Activated T-cell treated with anti-CD3 and anti-CD28 coated beads, Interleukin-2, amount 50 U/mL, for 72 hours (primary cell): ENCODE measurements at places on chromosomes 7 and 10.
A peak's percentile ranks its signal among the peaks of the same experiment; 100 is the strongest.

DNA sequence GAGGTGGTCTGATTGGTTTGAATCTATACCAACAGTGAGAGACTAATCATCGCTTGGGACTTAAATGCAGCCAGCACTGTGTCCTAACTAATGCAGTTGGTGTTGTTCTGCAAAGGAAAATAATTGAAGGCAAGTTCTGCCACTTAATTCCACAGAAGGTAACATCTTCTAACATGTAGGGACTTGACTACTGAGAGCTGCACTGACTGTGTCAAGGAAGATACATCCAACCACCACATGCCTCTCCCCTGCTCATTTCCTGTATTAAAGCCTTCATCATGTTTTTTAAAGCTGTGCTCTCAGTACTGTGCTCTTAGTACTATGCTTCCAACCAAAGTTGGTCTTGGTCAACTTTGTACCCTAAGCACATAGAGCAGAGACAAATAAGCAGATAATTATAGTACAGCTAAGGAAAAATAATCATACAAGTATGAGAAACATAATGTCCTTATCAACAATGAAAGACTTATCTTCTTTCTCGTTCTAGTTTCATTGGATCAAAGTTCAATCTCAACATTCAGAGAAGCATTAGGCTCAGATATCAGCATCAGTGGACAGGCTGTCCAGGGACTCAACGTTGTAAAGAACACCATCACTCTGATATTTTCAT is 2.8 kb upstream of the CYP3A4 start:
- no peak for DNase-seq

GRCh38 chr7:3264693-3265339 is 36.2 kb upstream of the SDK1 start:
- DNase-seq: no peak

DNA sequence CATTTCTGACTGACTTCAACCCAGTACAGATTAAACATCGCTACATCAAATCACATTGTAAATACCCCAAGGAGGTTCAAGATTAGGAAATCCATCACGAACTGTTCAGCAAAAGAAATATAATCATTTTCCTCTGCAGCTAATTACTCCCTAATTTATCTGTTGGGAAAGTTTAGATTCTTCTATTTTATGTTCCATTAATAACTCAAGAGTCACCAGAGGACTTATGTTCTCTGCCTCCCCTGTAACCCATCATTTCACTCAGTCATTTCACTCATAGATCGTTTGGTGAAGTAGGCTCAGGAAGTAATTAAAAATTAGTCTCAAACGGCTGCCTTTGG is 45.2 kb downstream of the FAM171A1 start:
- DNase-seq: no peak

DNA sequence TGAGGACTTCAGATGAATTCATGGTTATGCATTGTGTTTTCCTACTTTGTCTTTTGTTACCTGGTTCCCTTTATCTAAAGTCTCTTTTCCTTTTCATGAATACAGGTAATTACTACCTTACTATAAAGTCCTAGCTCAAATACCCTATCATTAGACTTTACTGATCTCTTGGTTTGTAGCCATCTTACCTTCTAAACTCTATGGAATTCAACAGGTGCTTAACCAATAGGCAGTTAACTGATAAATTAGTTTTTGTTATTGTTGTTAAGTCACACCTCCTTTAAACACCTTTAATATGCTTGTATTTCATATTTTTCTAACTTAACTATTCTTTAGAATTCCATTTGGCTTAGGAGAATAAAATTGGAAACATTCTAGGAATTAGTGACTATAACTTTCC is 30.7 kb downstream of the PLCE1 start:
- no peak for DNase-seq

- peak; percentile 46 for DNase-seq
These were observed 114.9 kb downstream of the IPMK start for GRCh38 chr10:58152673-58153263.

DNA sequence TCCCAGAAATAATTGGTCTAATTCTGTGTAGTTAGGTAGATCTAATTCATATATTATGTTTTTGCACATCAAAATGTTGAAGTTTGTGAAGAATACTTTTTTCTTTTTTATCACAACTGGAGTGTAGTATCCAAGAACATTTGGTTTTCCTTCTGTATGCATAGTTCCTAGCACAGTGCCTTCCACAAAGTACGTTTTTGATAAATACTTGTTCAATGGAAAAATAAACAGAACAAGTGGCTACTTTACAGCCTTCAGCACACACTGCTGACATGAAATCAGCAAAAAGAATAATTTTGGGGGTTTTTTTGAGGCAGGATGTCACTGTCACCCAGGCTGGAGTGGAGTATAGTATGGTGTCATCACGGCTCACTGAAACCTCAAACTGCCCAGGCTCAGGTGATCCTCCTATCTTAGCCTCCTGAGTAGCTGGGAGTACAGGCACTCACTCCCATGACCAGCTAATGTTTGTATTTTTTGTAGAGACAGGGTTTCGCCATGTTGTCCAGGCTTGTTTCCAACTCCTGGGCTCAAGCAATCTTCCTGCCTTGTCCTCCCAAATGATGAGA is 27.9 kb downstream of the TARP start:
- no peak for DNase-seq
